NCI-H82 (cell line): ENCODE measurements at places on chromosomes 3 and 15.

DNA sequence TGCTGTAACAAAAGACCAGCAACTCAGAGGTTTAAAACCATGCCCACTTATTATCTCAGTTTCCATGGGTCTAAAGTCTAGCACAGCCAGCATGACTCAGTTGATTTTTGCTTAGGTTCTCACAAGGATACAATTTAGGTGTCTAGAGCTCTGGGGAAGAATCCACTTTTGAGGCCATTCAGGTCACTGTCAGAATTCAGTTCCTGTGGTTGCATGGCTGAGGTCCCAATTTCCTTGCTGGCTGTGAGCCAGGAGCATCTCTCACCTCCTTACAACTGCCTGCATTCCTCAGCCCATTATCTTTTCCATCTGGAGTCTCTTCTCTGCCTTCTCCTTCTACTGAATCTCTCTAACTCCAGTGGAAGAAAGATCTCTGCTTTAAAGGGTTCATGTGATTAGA, 240.5 kb upstream of the CFAP20DC start:
- DNase-seq, result no peak

- DNase-seq, result no peak
Observed at GRCh38 chr3:165383381-165383780, 187.2 kb upstream of the SLITRK3 start.

GRCh38 chr3:36811768-36812167, 47.4 kb upstream of the DCLK3 start:
- no peak for DNase-seq

DNA sequence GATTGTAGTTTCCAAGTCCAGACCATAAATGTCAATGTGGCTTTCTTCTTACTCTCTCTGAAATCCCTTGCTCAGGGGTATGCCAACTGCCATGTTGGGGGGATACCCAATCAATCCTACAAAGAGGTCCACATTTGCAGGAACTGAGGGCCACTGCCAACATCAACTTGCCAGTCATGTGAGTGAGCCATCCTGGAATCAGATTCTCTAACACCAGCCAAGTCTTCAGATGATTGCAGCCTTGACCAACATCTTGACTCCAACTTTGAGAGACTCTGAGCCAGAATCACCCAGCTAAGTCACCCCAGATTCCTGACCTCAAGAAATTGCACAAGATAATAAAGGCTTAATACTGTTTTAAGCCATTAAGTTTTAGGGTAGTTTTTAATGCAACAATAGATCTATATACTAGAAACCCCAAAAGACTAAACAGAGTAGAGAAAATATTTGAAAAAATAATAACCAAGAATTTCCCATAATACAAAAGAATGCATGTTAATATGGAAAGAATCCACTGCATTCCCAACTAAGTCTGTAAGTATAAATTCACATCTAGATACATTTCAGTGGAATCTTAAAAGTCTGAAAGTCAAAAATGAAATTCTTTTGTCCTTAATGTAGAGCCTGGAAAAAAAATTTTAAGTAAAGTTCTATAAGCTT, 22.4 kb downstream of the ISG20 start:
- DNase-seq, result no peak
